ENCODE measurements at places on chromosomes 6 and 20.

GRCh38 chr6:16533210-16533609, 228.1 kb downstream of the ATXN1 start:
- no peak for DNase-seq

GRCh38 chr6:109701221-109701620, 10.1 kb downstream of the FIG4 start:
- no peak for DNase-seq

DNA sequence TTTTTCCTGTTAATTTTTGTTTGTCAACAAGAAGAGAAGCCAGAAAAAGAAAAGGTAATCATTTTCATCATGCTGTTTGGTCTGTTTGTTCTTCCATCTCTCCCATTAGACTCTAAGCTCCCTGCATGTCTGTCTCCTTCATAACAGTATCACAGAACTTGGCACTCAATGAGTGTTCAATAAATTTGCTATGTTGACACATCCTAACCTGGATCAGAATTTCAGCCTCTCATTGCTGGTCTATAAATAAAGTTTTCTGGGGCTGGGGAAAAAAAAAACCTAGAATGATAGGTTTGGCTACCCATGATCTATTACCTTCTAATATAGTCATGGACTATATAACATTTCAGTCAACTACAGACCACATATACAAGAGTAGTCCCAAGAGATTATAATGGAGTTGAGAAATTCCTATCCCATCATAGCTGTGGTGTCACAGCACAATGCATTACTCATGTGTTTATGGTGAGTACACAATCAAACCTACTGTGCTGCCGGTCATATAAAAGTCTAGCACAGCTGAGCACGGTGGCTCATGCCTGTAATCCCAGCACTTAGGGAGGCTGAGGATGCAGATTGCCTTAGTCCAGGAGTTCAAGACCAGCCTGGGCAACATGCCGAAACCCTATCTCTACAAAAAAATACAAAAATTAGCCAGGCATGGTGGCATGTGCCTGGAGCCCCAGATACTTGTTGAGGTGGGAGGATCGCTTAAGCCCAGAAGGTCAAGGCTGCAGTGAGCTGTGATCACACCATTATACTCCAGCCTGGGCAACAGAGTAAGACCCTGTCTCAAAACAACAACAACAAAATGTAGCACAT, 5.9 kb downstream of the NUDT3 start:
- no peak for DNase-seq

DNA sequence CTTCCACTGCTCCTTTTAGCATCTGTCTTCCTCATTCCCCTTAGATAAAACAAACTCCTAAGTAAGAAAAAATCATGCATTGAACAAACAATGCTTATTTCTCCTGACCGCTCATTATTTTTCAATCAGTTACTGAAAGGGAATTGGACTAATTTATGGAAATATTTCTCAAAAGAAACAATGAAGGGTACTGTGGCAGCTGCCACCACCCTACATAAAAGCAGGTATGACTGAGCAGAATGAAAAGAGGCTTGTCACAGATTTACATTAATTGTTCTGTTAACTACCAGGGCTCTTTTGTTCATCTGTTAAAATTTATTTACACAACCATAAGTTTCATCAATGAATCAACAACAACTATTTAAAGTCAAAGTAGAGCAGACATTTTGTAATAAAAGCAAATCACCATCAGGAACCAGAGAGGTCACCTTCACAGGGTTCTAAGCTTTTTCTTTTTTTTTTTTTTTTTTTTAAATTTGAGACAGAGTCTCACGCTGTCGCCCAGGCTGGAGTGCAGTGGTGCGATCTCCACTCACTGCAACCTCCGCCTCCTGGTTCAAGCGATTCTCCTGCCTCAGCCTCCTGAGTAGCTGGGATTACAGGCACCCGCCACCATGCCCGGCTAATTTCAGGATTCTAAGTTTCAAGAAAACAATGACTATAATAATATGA, 204.0 kb downstream of the PTPRK start:
- DNase-seq: no peak

GRCh38 chr6:52544602-52545405, 32.1 kb downstream of the TRAM2 start:
- no peak for DNase-seq

DNA sequence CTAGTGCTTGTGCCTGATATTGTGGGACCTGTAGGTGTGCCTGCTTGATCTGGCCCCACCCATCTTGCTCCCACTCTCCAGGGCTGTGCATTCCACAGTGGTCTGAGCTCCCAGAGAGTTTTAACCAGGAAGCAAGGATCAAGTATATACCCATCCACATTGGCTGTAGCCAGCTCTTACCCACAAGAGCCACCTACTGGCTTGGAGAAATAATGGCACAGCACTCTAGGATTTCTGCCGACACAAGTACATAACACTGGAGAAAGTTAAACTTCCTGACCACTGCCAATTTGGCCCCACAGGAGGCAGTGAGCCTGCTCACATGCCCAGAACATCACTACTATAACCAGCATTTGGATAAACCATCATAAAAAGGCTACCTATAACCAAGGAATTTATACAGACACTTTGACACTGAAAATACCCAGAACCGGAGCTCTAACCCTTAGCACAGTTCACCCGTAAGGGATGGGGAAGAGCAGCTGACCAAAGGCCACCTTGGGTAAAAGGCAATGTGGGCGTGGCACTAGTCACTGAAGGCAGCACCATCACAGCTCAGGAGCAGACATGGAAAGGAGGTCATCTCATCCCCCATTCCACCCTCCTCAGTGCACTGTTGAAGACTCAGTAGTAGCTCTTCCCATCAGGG, 440.4 kb downstream of the BTBD3 start:
- DNase-seq: no peak

DNA sequence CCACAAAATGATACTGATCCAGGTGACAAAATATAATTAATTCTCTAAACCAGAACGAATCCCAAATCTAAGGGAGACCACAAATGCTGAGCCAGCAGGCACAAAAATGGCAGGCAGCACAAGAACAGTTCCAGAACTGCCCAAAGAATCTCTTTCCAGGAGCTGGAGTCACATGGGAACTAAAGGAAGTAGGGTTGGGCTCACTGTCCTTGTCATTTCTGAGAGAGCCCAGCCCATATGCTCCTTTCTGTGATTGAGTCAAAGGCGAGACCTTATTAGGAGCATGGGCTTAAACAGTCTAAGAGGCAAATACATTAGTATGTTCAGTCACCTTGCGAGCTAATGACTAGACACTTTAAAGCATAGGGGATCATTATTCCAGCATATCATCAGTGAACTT, 327.6 kb upstream of the ARID1B start:
- DNase-seq: no peak

DNA sequence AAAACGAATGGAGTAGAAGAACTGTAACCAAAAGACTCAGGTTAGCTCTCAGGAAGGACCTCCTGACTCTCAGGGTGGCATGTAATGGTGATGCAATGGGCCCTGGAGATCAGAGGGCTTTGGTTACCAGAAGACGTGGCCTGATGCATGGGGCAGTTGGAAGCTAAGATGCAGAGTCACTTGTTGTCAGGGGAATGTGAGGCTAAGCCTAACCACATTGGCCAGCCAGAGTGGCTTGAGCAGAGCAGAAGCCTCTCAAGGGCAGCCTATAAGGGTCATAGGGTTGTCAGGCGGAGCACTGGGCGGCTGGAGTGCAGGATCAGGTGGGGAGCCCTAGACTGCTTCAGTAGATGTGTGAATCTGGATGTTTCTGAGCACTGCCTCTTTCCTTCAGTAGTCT, 5.9 kb downstream of the CNBD2 start:
- no peak for DNase-seq

DNA sequence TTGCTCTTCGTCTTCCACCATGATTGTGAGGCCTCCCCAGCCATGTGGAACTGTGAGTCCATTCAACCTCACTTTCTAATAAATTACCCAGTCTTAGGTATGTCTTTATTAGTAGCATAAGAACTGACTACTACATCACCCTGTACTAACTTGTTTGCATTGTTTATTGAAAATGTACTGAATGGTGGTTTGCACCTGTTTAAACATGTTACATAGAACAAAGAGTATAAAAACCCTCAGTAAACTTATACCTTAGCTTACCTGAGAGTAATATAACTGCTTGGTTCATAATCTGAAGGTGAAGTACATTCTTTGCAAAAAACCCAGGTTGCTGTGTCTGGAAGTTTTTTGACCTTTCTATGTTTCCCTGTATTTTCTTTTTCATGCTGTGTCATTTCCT, 777.8 kb downstream of the TBC1D32 start:
- DNase-seq: no peak

GRCh38 chr6:90274451-90275030, 22.1 kb downstream of the BACH2 start:
- DNase-seq: peak; percentile 96

DNA sequence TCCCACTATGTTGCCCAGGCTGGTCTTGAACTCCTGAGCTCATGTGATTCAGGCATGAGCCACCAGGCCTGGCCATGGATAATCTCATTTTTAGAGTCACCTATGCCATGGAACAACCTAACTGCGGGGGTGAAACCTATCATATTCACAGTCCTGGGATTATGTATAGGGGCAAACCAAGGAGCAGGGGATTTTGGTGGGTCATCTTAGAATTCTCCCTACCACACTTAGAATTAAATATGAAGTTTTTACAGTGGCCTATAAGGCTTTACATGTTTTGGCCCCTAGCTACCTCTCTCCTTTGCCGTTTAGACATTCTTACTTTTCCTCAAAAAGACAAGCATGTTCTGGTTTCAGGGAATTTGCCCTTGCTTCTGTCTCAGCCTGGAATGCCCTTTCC, 20.6 kb upstream of the VEGFA start:
- no peak for DNase-seq

DNA sequence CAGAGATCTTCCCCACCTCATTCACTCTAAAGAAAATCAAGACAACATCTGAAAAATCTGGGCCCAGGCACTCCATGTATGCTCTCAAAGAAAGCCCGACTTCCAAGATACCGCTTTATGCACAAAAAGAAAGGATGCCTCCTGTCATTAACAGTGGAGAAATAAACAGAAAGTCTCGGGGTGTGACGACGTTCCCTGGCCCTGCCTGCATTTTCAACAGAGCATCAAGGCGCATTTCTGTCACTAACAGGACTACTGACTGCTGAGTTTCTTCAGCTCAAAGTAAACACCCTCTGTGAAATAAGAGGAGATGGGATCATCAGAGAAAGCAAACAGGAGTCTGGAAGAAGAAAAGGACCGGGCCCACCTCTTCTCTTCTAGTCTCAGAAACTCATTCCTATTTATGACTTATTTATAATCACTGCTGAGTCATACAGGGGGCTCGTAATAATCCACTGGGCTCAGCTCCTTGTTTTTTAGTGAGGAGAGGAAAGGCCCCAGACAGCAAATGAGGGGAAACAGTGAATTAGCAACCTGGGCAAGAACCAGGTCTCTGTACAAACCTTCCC, 99.7 kb downstream of the ZMYND8 start:
- DNase-seq: no peak

GRCh38 chr6:42774201-42774600, 7.7 kb upstream of the BICRAL start:
- DNase-seq: peak; percentile 57

DNA sequence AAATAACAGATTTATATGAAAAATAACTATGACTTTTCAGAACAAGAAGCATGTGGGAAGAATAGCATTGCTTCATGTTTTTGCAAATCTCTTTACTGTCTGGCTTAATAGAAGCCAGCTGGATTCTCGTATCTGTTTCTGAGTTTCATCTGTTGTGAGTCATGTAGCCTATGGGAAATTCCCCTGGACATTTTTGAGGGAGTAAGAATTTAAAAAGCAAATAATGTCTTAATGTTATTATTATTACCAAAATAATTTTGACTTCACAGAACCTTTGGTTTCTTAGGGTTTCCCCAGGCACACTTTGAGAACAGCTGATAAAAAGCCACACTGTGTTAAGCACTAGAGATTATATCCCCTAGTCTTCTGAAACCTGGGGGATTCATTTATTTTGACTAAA, 75.8 kb downstream of the SYCP2L start:
- no peak for DNase-seq

GRCh38 chr20:43691928-43692524, 25.1 kb downstream of the MYBL2 start:
- peak; percentile 30 for DNase-seq

GRCh38 chr6:104563306-104563705, 296.4 kb downstream of the HACE1 start:
- no peak for DNase-seq

DNA sequence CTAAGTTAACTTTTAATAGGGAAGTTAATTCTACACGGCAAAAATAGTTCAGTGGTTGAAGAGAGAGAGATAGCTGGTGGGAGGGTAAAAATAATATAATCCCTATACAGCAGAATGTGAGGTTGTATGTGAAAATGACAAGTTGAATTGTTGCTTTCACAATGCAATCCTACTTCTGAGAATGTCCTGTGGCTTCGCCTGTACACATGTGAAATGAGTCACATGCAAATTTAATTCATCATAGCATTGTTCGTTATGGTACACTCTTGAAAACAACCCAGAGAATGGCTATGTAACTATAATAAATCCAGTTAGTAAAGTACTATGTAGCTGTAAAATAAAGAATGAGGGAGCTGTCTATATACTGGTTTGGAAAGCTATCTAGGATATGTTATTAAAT, 46.0 kb upstream of the HINT3 start:
- no peak for DNase-seq

- no peak for DNase-seq
Measured at GRCh38 chr6:144500892-144501291, 215.8 kb downstream of the UTRN start.

DNA sequence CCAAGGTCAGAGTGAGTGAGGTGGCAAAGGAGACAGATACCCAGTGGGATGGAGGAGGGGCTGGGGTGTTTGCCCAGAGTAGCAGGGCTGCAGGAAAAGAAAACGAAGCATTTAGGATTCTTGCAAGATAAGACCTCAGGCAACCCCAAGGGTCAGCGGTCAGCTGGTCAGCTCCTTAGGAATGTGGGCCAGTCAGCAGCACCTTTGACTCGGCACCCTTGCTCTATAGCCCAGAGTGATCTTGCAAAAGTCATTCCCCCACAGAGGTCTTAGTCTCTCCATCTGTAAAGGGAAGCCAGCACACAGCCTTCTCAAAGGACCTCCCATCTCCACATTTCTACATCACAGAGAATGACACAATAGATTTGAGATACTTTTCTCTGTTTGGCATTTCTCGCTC, 56.7 kb downstream of the VEGFA start:
- DNase-seq: no peak

GRCh38 chr20:47306755-47307370, 49.6 kb downstream of the ZMYND8 start:
- no peak for DNase-seq

- DNase-seq: no peak
Measured at GRCh38 chr6:144415835-144416237, 130.7 kb downstream of the UTRN start.

GRCh38 chr6:71393471-71393870, 104.9 kb downstream of the OGFRL1 start:
- no peak for DNase-seq

- no peak for DNase-seq
Measured at GRCh38 chr20:19761841-19762240, 3.8 kb downstream of the RIN2 start.

All from CD8-positive, alpha-beta memory T cell (primary cell).